ENCODE measurements at places on chromosomes 7 and 10.

DNA sequence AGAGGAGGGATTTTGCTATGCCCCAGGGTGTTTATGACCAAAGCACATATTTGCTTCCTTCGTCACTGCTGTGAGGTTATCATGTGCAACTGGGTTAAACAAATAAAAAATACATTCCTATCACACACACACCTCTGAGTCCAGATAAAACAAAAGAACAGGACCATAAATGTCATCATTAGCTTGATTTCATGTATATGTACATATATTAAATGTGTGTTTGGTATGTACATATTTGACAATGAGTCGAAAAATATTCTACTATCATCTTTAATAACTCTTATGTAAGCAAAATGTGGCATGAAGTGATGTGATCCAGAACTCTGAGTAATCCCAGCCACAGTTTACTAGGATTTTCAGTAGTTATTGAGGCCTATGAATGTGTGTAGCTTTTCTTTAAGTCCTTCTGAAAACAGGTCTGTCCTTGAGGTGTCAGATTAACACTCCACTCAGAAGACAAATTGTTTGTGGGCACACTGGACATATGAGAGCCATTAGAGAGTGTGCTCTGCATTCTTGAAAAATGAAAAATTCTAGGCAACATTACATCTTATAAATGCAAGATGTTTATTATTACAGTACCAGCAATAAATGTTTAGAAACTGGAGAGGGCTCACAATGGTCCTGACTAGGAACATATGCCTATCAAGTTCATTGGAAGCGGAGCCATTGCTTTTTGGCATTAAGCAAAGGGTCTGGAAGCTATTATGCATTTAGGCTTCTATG is 335.1 kb upstream of the SEMA3A start:
- DNase-seq = no peak

- DNase-seq = no peak
Observed at GRCh38 chr10:128036011-128036615, 90.1 kb downstream of the MKI67 start.

- no peak for DNase-seq
Observed at GRCh38 chr7:132771301-132771730, 195.0 kb upstream of the PLXNA4 start.

DNA sequence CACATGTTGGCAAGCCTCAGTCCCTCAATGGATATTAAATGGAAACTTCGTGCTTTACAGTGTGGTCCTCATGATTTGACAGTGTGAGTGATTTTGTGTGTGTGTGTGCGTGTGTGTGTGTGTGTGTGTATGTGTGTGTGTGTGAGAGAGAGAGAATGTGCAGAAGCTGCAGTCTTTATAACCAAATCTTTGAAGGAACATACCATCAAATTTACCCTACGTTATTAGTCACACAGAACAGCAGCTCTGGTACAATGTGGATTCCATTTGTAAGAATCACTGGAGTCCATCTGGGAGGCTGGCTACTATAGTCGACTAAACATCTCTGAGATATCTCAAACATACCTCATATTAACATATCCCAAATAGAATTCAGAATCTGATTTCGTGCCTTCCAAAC is 928.0 kb upstream of the POT1 start:
- no peak for DNase-seq

DNA sequence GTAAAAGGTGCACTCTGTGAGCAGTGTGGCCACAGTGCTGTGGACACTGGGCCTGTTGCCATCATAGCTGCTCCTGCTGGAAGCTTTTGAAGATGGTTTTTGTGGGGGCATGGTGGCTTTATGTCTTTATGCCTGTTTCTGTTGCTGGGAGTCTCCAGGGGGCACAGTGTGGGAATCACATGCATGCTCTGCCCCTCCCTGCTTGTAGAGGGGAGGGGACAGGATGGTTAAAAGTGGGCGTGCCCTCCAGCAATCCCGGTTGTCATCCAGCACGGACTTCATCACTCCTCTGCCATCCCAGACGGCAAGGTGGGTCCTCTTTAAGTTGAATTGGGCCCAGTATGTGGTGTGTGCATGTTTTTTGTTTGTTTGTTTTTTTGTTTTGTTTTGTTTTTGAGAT is 20.2 kb downstream of the OGDH start:
- DNase-seq = no peak

DNA sequence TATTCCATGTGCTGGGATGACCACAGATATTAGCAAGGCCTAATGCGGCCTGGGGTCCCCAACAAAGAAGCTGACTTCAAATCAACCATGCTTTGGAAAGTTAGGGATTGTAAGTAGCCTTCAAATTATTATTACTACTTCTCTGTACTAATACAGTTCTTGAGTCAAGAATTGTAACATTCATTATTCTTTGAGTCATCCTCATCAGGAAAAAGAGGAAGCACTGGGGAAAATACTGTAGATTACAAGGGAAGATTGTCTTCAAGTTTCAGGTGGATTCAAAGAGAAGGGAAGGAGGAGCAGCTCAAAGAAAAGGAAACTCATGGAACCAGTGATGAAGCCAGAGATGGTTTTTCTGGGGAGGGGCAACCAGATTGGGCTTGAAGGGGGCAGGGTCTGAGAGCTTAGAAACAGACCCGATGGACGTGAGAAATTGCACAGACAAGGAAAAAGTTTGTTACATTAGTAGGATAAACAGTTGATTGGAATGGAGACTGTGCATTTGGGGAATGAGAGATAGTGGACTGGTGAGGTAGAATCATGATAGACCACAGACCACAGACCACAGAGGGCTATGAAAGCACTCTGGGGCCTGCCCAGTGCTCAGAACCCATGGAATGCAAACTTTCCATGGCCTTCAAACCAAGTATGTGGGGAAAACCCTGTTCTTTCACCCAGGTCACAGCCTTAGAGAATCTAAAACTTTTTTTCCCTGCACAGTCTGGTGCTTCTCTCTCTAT is 209.9 kb downstream of the ZNF365 start:
- peak; percentile 46 for DNase-seq

- peak; percentile 21 for DNase-seq
Observed at GRCh38 chr10:46514899-46515298, 41.6 kb downstream of the GPRIN2 start.

GRCh38 chr7:36129048-36129534 is 24.0 kb upstream of the EEPD1 start:
- no peak for DNase-seq

- no peak for DNase-seq
Observed at GRCh38 chr10:60291344-60291930, 98.2 kb downstream of the ANK3 start.

DNA sequence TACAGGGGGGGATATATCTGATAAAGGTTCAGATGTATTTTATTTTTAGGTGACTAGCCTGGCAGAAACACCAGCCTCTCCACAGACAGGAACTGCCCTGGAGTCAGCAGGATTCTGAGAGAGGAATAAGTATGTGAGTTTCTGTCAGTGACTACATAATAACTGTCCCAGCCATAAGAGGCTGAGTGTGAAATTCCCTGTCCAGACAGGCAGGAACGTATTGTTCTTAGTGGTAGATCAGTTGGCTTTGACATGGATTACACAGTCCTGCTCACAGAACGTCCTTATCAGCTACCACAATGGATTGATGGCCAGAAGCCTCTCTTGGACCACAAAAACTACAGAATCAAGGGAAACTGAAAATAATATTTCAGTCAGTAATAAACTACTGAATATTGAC is 709.8 kb downstream of the PCDH15 start:
- no peak for DNase-seq

Measured in left hindlimb (tissue), 1 donor.